NCI-H1417 (cell line): ENCODE measurements at places on chromosomes 1 and 21.

DNA sequence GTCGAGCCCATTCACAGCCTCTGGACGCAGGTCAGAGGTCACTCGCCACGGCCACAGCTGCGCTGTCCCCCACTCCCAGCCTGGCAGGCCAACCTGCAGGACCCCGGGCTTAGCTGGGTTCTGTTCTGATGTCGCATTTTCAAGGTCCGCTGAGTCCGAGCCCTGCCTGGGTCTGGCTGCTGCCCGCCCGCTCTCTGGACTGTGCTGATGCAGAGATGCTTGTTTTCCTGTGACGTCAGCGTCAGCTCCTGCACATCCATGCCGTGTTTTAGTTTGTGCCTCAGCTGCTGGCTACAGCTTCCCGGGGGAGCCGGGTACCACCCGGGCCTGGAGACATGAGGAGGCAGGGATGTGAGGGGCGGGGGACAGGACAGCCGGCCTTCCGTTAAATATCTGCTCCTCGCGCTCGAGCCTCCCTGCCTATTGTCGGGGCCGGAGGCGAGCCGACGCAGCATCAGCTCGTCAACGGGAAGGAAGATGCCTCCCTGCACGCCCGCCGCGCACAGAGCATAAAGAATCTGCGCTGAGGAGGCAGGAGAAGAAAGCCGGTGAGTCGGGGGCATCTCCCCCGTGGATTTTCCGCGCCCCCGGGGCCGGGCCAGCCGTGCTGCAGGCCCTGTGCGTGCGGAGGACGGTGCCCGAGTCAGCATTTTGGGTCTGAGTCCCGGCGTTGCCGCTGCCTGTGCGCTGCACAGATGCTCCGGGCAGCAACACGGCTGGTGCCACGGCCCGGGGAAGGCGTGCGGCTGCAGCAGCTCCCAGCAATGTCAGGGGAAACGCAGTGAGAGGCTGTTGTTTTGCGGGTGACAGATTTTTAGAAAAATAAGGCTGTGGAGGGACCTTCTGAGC, 23.4 kb downstream of the PRKCZ start:
- DNase-seq: peak; percentile 41

- DNase-seq: no peak
Measured at GRCh38 chr21:29193072-29193471, 62.6 kb downstream of the MAP3K7CL start.

DNA sequence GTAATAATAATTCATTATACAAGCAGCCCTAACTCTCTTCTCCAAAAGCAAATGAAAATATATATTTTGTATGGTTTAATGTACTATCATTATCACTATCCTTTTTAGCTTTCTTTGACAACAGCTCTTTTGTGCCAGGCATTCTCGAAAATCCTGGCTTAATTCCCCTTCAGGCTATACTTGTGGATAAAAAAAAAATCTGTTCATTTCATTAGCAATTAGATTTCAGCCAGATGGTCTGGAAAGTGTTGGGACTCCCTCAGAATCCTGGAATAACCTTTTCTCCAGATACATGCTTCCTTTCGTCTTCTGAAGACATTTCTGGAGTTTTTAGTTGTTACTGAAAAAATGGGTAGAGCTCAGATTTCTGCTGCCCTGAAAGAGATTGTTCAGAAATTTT, 83.4 kb upstream of the PLPPR4 start:
- DNase-seq: peak; percentile 75

DNA sequence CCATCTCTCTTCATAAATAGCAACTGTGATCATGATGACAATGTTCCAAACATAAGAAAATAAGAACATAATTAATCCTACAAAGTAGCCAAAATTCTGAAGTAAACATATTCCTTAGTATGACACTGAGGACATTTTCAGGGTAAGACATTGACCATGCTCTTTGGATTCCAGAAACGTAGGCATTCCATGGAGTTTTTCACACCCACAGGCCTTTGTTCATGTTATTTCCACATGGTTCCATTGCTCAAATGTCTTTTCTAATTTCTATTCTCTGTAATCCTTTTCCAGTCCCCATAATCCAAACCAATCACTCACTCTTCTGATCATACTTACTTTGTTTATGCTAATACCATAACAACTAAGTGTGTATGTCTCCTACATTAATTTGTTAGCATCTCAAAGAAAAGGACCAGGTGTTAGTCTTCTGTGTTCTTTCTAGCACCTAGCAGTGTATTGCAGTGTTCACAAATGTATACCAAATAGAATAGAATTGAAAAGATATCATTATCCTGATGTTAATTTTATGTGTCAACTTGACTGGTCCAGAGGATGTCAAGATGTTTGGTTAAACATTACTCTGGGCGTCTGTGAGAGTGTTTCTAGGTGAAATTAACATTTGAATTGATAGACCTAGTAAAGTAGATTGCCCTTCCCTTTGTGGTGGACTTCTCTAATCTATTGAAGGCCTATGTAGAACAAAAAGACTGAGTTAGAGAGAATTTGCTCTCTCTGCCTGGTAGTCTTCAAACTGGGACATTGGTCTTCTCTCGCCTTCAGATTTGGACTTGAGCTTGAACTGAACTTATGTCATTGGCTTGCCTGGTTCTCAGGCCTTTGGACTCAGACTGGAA, 516.6 kb downstream of the PTPRC start:
- DNase-seq: peak; percentile 11

GRCh38 chr1:17207046-17207445, 2.1 kb downstream of the PADI1 start:
- no peak for DNase-seq

DNA sequence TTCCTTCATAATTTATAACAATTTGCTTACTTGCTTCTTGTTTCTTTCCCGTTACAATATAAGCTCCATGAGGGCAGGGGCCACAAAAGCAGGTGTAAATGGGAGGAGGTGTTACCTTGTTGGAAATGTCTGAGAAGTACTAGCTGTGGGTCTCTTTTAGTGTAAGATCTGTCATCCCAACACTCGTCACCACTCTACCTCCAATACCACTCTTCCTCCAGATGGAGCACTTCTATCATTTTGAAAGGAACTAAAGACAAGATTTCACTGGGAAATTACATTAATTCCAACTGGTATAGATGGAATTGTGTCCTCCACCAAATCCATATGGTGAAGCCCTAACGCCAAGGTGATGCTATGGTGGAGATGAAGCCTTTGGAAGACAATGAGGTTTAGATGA, 53.0 kb upstream of the CPLANE2 start:
- DNase-seq: no peak

DNA sequence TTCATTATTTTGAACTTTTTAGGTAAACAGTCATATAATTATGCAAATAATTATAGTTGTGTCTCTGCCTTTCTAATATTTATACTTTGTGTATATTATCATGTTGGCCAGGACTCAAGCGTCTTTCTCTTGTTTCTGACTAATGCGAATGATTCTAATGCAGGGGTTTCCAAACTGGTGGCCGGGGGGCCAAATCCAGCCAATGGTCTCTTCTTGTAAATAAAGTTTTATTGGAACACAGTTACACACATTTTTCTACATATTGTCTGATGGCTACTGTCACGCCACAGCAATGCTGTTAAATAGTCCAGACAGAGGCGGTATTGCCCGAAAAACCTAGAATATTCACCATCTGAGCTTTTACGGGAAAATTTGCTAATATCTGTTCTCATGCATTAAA, 8.9 kb upstream of the POFUT2 start:
- DNase-seq: no peak

- peak; percentile 89 for DNase-seq
Measured at GRCh38 chr21:42312626-42313104, 2.5 kb downstream of the TFF3 start.

GRCh38 chr1:244460197-244460596, 876 bp upstream of the CATSPERE start:
- DNase-seq: no peak

GRCh38 chr1:108953452-108953851, 9.8 kb downstream of the CLCC1 start:
- no peak for DNase-seq

- DNase-seq: no peak
Measured at GRCh38 chr1:90486996-90487395, 230.1 kb downstream of the BARHL2 start.

GRCh38 chr1:3879099-3879498, 21.0 kb downstream of the C1orf174 start:
- no peak for DNase-seq

DNA sequence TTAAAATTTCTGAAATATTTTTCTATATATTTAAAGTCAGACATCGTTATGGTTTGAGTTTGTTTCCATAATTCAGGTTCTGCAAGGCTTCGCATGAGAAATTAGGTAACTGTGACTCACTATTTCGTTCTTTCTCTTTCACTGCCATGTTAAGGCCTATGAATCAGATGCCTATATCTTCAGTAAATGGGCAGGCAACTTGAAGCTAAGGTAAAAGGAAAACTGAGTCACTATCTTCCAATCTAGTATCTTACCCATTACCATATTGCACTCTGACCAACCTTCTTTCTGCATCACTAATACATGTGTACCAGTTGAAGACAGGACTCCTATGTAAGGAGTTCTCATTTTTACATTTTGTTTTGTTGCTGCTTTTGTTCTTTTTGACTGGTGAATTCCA, 37.8 kb downstream of the PYHIN1 start:
- DNase-seq: no peak

- DNase-seq: no peak
Measured at GRCh38 chr1:228935855-228936727, 200.8 kb downstream of the RHOU start.

- DNase-seq: no peak
Measured at GRCh38 chr21:31973402-31973944, 100.7 kb downstream of the HUNK start.

- no peak for DNase-seq
Measured at GRCh38 chr1:25065321-25065721, 135.2 kb upstream of the RUNX3 start.

DNA sequence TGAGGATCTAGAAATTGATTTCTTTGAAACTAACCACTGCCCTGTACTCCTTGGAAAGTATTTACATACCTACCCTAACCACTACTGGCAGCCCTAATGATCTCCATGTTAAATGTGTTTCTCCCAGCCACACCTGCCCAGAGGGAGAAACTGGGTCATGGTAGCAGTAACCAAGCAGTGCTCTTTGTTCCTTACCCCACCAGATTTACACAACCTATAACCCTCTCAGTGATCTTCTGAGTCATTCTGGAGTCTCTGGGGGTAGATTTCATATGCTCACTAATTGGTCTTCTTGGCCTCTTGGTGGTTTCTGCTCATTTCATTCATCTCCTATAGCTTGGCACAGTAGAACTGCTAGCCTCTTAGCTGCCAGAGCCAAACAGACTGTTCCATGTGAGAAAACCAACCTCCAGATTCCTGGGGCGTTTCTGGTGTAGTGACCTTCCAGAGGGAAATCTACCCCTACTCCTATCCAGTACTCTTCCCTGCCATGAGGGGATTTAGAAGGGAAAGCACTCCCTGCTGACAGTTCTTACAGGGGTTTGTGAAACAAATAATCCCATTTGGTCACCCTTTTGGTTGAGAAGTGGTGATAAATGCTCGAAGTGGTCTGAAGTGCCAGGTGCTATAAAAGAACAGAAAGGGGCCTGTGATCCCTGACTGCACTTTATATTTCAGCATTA, 36.2 kb upstream of the LRIG2 start:
- no peak for DNase-seq
